Stimulated activated CD4-positive, alpha-beta T cell treated with anti-CD3 and anti-CD28 coated beads, Interleukin-4, amount 100 ng/mL, for 1 hour (primary cell): ENCODE measurements at places on chromosomes 5 and 9.

DNA sequence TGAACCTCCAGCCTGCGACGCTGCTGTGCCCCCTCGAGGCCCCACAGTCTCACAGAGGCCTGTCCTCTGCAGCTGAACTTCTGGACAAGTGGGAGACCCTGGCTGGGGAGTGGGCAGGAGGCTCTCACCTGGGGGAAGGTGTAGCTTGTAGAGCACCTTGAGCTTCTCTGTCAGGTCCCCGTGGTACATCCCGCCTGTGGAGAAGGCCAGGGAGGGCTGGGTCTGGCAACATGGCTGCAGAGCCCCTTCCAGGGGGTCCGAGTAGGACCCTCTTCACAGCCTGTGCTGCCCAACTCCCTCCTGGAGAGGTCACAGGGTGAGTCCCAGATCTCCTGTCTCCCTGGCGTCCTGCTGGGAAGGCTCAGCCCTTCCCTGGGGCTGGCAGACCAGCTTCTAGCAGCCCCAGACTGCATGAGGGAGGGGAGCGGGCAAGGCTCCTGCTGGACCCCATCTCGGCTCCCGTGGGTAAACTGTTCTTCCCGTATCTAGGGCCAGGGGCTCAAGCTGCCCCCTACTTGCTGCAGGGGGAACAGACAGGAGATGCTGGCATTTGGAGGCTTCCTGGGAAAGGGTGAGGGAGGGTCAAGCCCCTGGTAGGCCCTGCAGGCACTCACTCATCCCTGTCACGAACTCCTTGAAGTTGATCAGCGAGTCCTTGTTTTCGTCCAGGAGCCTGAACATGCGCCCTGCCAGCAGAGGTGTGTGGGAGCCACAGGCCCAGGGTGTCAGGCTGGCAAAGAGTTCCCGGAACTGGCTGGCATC, 11.2 kb upstream of the MRNIP start:
- no peak for DNase-seq

DNA sequence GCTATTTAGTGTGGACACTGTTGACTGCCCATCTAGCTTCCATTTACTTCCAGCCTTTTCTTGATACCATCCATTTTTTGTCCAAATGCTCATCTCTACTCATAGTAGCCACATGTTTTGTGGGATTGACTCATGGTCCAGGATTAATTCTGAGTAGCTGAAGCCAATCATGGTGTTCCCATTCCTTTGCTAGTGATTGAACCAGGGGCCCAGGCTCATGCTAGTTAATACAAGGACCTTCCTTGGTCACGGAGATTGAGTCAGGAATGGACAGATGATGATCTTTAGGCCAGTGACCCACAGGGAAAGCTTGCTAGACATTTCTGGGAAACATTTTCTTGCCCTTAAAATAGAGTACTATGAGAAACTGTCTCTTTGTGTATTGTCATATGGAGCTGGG, 272.9 kb upstream of the RIOK2 start:
- no peak for DNase-seq

GRCh38 chr9:125904155-125904851, 157.1 kb downstream of the PBX3 start:
- DNase-seq, result no peak

GRCh38 chr9:103731541-103731940, 362.6 kb upstream of the SMC2 start:
- DNase-seq, result no peak

DNA sequence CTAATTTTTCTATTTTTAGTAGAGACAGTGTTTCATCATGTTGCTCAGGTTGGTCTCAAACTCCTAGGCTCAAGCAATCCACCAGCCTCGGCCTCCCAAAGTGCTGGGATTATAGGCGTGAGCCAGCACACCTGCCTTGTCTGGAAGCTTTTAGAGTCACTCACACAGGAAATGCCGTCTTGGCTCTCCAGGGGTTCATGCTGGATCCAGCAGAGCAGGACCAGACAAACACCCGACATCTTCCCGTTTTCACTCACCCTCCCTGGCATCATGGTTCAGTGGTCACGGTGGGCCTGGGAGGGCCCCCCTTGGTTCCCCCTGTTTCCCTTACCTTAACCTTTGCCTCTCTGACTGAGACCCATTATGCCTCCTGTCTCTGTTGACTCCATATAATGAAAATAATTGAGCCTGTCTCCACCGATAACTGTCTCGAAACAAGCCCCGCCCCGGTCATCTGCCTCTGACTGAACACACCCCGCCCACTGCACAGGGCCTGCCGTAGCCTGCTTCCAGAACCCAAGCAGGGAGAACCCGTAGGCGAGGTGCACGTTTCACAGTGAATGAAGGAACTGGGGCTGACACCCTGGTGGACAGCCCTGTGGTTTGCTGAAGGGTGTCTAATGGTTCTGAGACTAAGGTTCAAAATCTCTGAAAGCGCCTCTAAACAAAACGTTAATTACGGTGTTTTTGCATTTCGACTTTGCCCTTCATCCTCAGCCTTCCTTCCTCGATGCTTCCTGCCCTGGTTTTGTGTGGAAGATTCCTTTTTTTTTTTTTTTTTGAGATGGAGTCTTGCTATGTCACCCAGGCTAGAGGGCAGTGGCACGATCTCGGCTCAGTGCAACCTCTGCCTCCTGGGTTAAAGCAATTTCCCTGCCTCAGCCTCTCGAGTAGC, 39.7 kb upstream of the SPRY4 start:
- DNase-seq, result no peak

DNA sequence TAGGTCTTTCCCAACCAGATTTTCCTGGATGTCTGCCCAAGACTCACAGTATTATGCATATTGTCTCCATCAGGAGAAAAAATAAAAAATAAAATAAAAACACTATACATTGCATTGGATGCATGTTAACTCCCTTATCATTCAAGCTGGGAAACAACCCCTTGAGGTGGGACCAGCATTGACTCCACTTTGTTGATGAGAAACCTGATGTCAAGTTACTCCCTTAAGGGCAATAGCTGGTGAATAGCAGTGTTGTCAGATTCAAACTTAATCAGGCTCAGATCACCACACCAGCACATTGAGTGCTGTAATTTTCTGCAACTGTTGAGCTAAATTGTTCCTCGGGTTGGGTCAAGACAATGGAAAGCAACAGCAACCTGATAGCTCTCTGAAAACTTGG, 264.0 kb upstream of the TRIM32 start:
- no peak for DNase-seq

DNA sequence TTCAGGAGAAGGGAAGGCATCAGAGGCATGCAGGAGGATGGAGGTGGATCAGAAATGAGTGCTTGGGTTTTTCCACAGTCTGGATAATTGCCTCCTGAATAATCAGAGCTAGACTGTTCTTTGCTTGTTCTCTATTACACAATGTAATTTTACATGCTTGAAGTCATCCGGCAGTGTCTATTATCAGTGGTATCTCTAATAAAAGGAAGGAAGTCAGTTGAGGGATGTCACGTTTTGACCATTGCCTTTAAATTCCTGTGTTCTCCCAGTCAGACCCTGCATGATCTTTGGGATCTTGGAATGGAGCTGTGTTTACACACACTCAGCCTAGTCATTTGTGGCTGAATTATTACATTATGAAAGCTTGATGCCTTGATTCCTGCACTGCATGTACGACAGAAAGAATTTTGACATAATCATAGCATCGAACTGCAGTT, 91.0 kb downstream of the PDE8B start:
- no peak for DNase-seq

- DNase-seq, result no peak
Measured at GRCh38 chr9:36280989-36281388, 22.7 kb upstream of the GNE start.

GRCh38 chr5:157130925-157131324, 11.7 kb downstream of the MED7 start:
- DNase-seq, result no peak

- DNase-seq, result no peak
Measured at GRCh38 chr5:93717162-93717561, 24.2 kb downstream of the POU5F2 start.

GRCh38 chr9:35162605-35163315, 951 bp downstream of the UNC13B start:
- DNase-seq, result no peak

DNA sequence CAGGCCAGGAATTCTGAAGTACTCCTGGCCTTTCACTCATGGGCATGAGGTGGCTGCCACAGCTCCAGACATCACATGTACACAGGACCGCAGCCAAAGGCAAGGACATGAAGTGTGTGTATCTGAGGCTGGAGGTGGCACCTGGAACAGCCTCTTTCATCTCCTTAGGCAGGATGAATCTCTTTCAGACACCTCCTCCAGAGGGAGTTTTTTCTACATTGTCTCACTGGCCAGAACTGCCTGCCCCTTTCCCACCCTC, 142.8 kb downstream of the BARX1 start:
- DNase-seq, result no peak

DNA sequence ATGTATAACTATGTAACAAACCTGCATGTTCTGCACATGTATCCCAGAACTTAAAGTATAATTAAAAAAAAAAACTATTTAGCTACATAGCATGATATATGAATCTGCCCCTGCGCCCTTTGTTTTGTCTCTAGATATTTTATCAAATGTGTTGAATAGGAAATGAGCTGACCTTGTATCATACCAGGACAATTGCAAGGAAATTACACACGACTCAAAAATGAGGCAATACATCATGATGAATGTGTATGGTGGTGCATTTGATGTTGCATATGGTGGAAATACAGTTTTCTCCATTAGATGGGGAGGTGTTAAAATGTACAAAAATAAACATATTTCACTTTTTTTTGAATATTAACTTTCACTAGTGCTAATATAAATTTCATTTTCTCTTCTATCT, 28.6 kb upstream of the CEP78 start:
- DNase-seq, result no peak

DNA sequence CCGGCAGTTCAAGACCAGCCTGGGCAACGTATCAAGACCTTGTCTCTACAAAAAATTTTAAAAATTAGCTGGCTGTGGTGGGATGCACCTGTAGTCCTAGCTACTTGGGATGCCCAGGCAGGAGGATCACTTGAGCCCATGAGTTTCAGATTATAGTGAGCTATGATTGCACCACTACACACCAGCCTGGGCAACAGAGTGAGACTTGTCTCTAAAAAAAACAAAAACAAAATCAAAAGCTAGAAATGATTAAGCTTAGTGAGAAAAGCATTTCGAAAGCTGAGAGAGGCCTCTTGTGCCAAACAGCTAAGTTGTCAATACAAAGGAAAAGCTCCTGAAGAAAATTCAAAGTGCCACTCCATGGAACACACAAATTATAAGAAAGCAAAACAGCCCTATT, 4.8 kb downstream of the FAM151B start:
- no peak for DNase-seq

GRCh38 chr5:21397693-21398092, 1409.7 kb upstream of the CDH18 start:
- DNase-seq, result no peak

- no peak for DNase-seq
Measured at GRCh38 chr5:669842-670395, 23.2 kb downstream of the TPPP start.

DNA sequence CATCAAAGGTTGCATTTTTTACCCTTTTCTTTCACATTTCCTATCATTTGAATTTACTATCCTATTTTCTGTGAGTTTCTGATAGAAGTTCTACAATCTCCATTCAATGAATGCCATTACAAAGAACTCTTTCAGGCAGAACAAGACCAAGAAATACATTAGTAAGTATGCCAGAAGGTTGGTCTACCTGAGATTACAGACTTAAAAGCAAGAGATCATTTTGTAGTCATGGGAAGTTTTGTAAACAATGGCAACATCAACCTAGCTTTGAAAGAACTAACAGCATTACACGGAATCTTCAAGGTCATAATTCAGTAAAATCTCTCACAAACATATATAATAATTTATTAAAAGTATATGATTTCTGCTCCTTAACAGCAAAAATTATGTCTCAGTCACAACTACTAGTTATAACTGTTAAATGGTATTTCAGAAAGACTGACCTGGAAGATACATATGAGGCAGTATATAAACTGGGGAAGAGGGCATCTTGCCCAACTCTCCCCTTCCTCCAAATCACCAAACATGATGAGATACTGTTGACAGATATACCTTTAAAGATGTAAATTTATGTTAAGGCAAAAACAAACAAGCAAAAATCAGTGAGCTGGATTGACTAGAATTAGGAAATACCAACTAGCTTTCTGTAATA, 23.3 kb downstream of the TMEM161B start:
- DNase-seq, result no peak

GRCh38 chr9:89905606-89906338, 301.0 kb downstream of the GADD45G start:
- DNase-seq, result no peak
